ENCODE measurements at places on chromosomes 1 and 21.

GRCh38 chr1:112046630-112047029 is 57.2 kb upstream of the KCND3 start:
- DNase-seq, result no peak

GRCh38 chr1:185681034-185681633 is 53.1 kb upstream of the HMCN1 start:
- no peak for DNase-seq

GRCh38 chr1:17289721-17290120 is 18.3 kb upstream of the PADI4 start:
- no peak for DNase-seq

- DNase-seq, result no peak
These were observed 671 bp downstream of the DNAJC11 start for GRCh38 chr1:6700853-6701436.
